Cortex of kidney (tissue), 1 donor: ENCODE measurements at places on chromosomes 1 and 21.

GRCh38 chr1:248165186-248165585, 9.4 kb upstream of the OR2M2 start:
- no peak for DNase-seq

- DNase-seq: no peak
Measured at GRCh38 chr1:83012950-83013349, 986.0 kb downstream of the TTLL7 start.

DNA sequence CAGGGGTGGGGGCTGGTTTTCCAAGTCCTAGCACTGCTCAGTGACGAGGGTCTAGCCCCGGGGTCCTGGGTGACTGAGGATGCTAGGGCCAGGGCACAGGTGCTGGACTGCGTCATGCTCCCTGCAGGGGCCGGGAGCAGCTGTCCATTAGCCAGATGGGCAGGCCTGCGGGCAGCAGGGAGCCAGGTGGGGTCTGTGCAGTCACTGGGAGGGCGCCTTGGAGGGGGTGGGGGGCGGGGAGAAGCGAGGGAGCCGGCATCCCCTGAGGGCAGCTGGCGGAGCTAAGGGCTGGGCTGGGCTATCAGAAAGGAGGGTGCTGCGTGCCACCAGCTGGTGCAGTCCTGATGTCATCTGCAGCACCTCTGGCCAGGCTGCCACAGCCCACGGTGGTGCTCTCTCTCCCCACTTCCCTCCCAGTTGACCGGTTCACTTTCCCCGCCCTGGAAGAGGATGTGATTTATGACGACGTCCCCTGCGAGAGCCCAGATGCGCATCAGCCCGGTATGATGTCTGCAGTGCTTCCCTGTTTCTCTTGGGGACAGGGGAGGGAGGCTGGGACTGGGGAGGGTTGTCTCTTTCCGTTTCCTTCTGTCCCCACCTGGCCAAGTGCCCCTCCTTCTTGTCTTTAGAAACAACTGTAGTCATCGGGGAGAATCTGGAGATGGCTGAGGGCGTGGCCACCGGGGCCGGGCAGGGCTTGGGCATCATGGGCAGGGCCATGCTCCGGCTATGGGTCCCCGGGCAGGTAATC, 63.8 kb downstream of the ARHGEF10L start:
- DNase-seq: no peak

GRCh38 chr1:232045139-232045994, 418.8 kb downstream of the DISC1 start:
- no peak for DNase-seq

DNA sequence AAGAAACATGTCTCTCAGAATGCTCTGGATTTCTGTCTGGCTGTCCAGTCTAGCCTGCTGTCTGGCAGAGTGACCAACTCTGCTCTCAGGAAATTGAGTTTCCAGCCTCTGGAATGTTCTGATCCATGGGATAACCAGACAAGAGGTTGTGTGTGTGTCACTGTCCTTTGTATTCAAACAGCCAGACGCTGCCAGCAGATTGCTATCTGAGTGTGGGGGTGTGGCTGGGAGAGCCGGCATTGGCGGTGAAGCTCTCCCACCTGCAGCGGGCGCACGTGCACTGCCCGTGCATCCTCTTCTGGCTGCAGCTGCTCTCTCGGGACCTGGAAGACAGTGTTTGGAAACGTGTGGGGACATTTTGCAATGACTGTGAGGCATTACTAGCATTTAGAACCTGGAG, 26.1 kb downstream of the PKP1 start:
- DNase-seq: no peak

GRCh38 chr1:64487061-64487460, 17.1 kb downstream of the CACHD1 start:
- DNase-seq: no peak

- no peak for DNase-seq
Measured at GRCh38 chr1:231424950-231425805, 3.1 kb upstream of the EGLN1 start.

DNA sequence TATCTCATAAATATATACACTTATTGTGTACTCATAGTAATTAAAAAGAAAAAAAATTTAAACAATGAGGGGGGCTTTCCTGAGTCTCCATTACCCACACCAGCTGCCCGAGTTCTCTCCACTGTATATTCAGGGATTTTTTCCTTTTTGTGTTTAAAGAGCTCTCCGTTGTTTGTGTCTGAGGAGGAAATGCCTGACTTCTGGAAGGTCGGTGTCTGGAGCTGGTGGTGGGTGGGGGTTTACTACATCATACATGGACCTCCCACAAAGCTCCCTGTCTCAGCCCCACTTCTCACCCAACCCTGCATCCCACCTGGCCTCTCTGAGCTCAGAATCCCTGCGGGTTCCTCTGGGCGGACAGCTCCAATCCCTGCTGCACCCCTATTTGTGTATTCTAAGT, 64.1 kb upstream of the ETV3 start:
- DNase-seq: no peak

DNA sequence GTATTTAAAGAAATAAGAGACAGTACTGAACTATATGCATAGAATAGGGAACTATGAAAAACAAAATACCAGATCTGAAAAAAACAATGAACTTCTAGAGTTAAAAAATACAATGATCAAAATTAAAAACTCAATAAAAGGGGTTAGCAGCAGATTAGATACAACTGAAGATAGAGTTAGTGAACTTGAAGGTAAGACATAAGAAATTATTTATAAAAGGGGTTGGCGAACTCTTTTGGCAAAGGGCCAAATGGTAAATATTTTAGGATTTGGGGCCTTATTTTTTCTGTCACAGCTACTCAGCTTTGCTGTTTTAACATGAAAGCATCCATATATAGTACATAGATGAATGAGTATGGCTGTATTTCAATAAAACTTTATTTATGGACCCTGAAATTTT, 111.4 kb downstream of the ST3GAL3 start:
- DNase-seq: no peak

- no peak for DNase-seq
Measured at GRCh38 chr1:1236945-1237873, 5.2 kb downstream of the B3GALT6 start.

GRCh38 chr1:30218438-30218837, 504.9 kb downstream of the MATN1 start:
- no peak for DNase-seq

DNA sequence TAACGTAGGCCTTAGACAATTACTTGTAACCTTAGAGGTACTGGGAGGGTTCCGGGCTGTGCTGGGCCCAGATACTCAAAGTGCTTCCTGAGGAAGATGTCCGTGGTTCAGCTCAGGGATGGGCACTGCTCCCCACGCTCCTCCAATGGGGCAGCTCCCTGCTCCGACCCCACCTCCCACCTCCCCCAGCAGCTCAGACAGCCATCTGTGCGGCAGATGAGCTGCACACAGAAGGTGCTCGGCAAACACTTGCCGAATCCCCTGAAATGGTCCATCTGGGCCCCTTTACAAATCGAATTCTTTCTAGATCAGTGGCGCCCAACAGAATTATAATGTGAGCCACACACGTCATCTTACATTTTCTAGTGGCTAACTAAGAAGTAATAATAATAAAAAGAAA, 242.4 kb upstream of the RAB4A start:
- DNase-seq: no peak

- no peak for DNase-seq
Measured at GRCh38 chr1:116002781-116003420, 26.6 kb downstream of the SLC22A15 start.

- DNase-seq: no peak
Measured at GRCh38 chr1:30697571-30698376, 25.6 kb downstream of the MATN1 start.

- DNase-seq: no peak
Measured at GRCh38 chr1:104624538-104624937, 874.8 kb downstream of the AMY1C start.

- DNase-seq: no peak
Measured at GRCh38 chr21:46667741-46668380, 32.4 kb downstream of the PRMT2 start.

DNA sequence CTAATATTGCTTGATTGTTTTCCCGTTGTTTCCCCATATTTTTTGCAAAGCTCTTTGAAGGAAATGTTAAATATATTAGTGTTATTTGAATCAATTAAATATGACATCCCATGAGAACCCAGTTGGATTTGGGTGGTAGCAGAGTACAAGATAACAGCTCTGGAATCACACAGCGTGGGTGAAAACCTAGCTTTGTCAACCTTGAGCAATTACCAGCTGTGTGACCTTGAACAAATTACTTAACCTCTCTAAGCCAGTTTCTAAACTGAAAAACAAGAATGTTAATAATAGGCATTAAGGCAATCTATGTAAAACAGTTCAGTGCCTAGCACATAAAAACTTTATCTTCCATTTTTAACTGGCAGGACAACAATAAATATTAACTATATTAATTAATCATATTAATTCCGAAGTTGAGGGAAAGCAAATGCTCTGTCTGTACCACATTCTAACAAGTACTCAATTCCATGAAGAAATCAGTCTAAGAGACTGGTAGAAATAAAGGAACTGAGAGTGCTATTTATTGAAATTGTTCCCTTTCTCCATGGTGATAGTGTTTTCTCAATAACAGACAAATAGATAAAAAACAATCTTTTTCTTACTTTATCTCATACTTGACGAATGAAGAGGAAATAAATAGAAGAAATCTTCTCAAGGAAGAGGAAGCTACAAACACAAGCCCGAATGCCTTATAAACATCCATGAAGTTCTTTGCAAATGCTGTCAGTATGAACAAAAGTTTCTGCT, 27.0 kb downstream of the DNASE2B start:
- DNase-seq: no peak

- no peak for DNase-seq
Measured at GRCh38 chr1:220298470-220299205, 26.4 kb upstream of the RAB3GAP2 start.

DNA sequence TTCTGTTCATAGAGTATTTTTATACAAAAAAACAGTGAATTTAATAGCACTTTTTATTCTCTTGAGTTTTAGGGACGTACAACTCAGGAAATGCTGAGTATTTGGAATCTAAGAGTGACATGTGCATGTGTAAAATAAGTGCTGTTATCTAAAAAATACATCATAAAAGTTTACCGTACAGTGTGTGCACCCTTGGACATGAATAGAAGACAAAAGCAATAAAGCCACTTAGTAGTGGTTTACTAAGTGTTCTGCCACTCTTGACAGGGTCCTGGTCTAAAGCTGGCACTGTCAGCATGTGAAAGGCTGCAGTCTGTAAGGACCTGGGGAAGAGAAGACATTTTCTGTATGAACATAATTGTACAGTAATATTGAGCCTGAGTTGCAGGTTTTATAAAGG, 51.0 kb downstream of the LAMC1 start:
- no peak for DNase-seq

GRCh38 chr1:214566158-214567104, 15.0 kb upstream of the PTPN14 start:
- DNase-seq: no peak

DNA sequence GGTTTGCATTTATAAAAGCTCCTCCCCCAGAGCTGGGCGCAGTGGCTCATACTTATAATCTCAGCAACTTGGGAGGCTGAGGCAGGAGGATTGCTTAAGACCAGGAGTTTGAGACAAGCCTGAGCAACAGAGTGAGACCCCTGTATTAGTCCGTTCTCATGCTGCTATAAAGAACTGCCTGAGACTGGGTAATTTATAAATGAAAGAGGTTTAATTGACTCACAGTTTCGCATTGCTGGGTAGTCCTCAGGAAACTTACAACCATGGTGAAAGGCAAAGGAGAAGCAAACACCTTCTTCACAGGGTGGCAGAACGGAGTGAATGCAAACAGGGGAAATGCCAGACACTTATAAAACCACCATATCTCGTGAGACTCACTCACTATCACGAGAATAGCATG, 52.5 kb downstream of the ZNF684 start:
- no peak for DNase-seq

DNA sequence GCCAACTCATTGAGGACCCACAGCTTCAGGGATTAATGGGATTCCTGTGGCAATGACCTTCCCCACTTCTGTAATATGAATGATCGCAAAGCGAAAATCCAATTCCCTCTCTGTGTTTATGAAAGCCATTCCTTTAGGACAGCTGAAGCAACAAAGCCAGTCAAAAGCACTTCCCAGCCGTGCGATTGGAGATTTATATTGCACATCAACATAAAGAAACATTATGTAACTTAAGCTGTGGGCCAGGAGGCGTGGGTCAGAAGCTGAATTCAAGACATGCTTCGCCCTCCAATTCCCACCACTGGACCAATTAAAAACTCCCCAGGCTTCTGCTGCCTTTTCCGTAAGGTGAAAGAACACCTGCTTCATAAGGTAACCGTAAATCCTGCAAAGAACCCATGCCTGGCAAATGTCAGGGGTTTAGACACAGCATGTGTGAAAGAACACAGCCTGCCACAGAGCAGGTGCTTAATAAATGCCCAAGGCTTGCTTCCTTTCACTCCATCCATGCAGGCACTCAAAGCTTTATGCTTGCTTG, 138.9 kb upstream of the SOD1 start:
- DNase-seq: no peak

GRCh38 chr1:18946550-18947381, 9.7 kb downstream of the IFFO2 start:
- DNase-seq: no peak

DNA sequence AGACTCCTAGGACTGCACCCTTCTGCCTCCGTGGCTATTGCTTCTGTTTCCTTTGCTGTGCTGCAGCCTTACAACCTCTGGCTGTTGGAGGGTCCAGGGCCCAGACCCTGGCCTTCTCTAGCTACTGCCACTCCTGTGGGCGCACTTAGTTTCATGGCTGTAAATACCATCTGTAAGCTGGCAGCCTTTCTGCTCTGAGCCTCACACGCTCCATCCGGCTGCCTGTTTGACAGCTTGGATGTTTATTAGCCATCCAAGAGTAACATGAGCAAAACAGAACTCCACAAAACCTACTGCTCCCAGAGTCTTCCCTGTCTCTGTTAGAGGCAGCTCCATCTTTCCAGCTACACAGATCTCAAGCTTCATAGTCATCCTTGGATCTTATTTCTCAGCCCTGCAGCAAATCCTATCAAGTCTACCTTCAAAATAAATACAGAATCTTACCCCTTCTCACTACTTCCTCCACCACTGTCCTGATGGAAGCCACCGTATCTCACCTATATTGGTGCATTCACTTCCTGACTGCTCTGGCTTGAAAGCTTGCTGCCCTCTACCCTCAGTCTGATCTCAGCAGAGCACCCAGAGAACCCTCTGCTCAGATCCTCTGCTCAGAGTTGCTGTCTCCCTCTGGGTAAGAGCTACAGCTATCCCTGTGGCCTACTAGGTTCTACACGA, 19.1 kb downstream of the SLC25A33 start:
- no peak for DNase-seq

GRCh38 chr1:18541046-18541795, 60.5 kb downstream of the KLHDC7A start:
- no peak for DNase-seq

- DNase-seq: no peak
Measured at GRCh38 chr1:37807220-37807554, 403 bp upstream of the C1orf122 start.

- DNase-seq: no peak
Measured at GRCh38 chr1:167605576-167605975, 24.5 kb upstream of the RCSD1 start.

- DNase-seq: no peak
Measured at GRCh38 chr1:153612111-153612754, 704 bp downstream of the S100A16 start.

GRCh38 chr1:110159168-110159567, 8.9 kb downstream of the SLC6A17 start:
- no peak for DNase-seq
